ENCODE measurements at places on chromosomes 6 and 20. TPM values are rescaled to one million over a fixed set of nuclear protein-coding genes. Genes with fewer than 3 reads are reported as not detected.

POLR1C gene
- total RNA-seq, result 75.6 TPM

LINC00237 gene
- 0.17 TPM for total RNA-seq

DNA sequence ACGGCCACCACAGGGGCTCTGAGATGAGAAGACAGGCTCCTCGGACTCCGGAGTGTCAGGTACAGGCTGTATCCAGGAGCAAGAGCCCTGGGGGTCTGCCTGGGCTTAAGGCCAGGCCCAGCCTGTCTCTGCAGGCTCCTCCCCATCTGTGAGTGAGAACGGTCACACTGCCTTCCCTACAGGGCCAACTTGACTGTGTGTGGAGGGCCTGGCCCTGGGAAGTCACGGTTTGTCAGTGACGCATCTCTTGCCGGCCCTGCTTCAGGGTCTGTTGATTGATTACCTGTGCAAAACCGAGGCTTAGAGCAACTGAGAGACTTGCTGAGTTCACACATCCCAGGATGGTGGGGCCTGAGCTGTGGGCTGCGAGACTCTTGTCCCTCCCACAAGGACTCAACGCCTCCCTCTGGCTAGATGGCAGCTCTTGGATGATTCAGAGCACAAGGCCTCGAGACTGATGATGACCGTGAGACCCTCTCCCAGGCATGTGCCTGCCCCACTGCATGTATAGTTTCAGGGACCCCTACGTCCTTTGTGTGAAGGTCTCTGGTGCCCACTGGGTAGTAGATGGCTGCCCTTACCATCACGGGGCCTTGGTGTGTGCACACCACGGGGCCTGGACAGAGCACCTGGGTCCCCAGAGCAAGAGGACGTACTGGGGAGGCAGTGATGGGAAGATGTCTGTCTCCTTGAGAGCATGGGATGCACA lies 5.9 kb downstream of the RBM38 start:
- peak overlapping the region; percentile 97 for H3K27ac ChIP-seq
- H3K4me1 ChIP-seq, result peaks cover 97% of the 10 kb centered on the region
- peak overlapping the region; percentile 78 for H3K4me3 ChIP-seq
- H3K27me3 ChIP-seq, result no peaks in the 10 kb centered on the region
- DNase-seq, result no peak

TRIM40 gene
- not detected for total RNA-seq

DNA sequence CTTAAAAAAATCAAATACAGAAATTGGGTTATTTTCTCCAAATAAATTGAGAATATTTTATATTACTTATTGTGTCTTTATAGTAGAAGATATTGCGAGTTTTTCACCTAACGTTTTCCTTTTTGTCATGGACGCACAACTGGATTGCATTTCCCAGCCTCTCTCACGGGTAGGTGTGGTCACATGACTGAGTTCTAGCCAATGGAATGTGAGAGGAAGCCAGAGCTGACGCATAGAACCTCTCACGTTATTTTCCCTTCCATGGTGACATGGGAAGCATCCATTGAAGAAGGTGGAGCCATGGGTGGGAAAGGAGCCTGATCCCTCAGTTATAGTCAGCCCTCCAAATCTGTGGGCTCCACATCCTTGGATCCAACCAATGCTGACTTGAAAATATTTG lies 155.9 kb upstream of the UST start:
- no peaks in the 10 kb centered on the region for H3K27me3 ChIP-seq
- no peak overlapping the region for H3K4me3 ChIP-seq
- no peaks in the 10 kb centered on the region for H3K36me3 ChIP-seq
- no peak overlapping the region for H3K27ac ChIP-seq
- DNase-seq, result no peak

Data from activated B cell treated with CpG ODN at 0.5 μM for 24 hours (primary cell).